ENCODE measurements at places on chromosomes 5 and 9. TPM values are rescaled to one million over a fixed set of nuclear protein-coding genes. Genes with fewer than 3 reads are reported as not detected.

- no peak overlapping the region for H3K27ac ChIP-seq
- no peaks in the 10 kb centered on the region for H3K27me3 ChIP-seq
- no peak overlapping the region for H3K4me3 ChIP-seq
- no peaks in the 10 kb centered on the region for H3K36me3 ChIP-seq
- no peak for DNase-seq
- peaks cover 3% of the 10 kb centered on the region for H3K4me1 ChIP-seq
Measured at GRCh38 chr9:135178498-135178897, 91.0 kb downstream of the OLFM1 start.

GRCh38 chr5:57581772-57582171, 99.2 kb upstream of the ACTBL2 start:
- no peaks in the 10 kb centered on the region for H3K36me3 ChIP-seq
- no peak for DNase-seq
- no peak overlapping the region for H3K27ac ChIP-seq
- H3K4me1 ChIP-seq, result no peaks in the 10 kb centered on the region

Gene SLC34A1
- total RNA-seq, result not detected

Gene PTPRD
- total RNA-seq, result 229 TPM

Gene TTC16
- not detected for total RNA-seq

DNA sequence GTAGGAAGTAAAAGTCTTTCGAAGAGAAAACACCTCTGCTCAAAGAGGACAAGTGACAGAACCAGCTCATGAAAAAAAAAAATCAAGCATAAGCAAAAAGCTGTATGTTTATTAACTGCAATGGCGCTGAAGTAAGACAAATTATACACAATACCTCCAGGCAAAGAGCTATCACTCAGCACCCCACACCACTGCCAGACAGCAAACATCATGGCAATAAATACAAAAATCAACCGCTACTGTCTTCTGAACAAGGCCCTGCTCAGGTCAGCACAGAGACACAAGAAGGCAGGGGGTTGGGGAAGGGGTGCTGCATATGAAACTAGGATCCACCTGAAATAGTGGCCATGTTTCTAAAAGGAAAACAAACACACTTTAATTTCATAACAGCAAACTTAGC, 50.4 kb downstream of the MAPKAP1 start:
- no peaks in the 10 kb centered on the region for H3K36me3 ChIP-seq
- H3K4me3 ChIP-seq, result no peak overlapping the region
- no peaks in the 10 kb centered on the region for H3K27me3 ChIP-seq

- no peak for DNase-seq
- no peaks in the 10 kb centered on the region for H3K27me3 ChIP-seq
- H3K27ac ChIP-seq, result no peak overlapping the region
- no peaks in the 10 kb centered on the region for H3K36me3 ChIP-seq
- H3K4me1 ChIP-seq, result no peaks in the 10 kb centered on the region
Measured at GRCh38 chr9:106146066-106146840, 451.9 kb downstream of the TMEM38B start.

Gene IQGAP2
- total RNA-seq, result 21.6 TPM

DNA sequence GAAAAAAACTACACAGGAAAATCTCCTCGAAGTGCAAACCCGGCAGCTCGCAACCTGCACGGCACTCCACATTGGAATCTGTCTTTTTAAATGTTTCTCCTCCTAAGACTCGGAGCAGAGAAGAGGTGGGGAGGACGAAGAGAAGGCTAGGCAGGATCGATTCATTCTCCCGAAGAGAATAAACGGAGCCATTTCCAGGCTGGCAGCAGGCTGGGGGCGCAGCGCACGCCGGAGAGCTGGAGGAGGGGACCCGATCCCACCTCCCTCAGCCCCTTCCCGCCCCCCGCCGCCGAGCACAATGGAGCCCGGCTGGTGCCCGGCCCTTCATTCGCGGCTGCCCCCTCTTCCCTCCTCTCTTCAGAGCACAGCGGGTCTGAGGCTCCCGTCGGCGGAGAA, 628 bp downstream of the HOMER1 start:
- H3K27ac ChIP-seq, result peak overlapping the region; percentile 96
- H3K27me3 ChIP-seq, result peaks cover 7% of the 10 kb centered on the region
- peak overlapping the region; percentile 75 for H3K4me3 ChIP-seq
- H3K4me1 ChIP-seq, result peaks cover 21% of the 10 kb centered on the region
- H3K36me3 ChIP-seq, result no peaks in the 10 kb centered on the region

- H3K4me1 ChIP-seq, result no peaks in the 10 kb centered on the region
- H3K27ac ChIP-seq, result no peak overlapping the region
- DNase-seq, result no peak
Measured at GRCh38 chr9:114324492-114324891, 1.6 kb downstream of the ORM1 start.

DNA sequence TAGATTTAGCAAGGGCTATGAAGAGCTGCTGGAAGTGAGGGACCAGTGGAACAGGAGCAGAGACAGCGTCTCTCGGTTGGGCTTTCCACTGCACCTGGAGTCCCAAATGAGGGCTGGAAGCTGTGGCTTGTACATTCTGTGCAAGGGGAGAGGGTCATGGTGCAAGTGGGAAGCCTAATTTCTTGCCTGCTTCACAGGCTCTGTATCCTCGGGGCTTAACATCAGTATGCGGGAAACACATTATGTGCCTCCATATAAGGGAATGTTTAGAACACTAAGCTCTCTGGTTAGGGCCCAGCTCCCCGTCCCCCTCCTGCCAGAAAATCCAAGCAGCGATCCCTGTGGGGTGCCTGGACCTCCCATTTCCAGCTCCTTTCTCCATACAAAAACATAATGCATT, 89.0 kb upstream of the NIPAL4 start:
- peak overlapping the region; percentile 10 for H3K27ac ChIP-seq
- peaks cover 5% of the 10 kb centered on the region for H3K4me1 ChIP-seq
- peaks cover 4% of the 10 kb centered on the region for H3K36me3 ChIP-seq
- no peaks in the 10 kb centered on the region for H3K27me3 ChIP-seq

Gene KIF24
- 2.8 TPM for total RNA-seq

DNA sequence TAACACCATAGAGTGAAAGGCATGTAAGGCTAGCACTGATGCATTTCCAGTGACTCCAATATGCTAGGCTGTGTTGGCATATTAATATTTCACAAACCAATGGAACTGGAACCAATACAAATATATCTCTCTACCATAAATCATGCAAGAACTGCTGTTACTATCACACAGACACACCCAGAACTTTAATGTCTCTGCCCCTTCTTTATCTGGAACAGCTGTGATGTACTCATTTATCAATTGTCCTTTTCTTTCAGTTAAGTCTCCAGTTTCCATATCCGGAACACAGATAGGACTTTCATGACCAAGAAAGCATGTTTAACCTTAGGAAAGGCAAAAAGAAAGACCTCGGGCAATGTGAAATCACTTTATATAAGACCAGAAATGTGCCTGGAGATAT, 70.3 kb downstream of the SPTLC1 start:
- no peak overlapping the region for H3K27ac ChIP-seq
- no peak for DNase-seq
- no peaks in the 10 kb centered on the region for H3K27me3 ChIP-seq
- no peak overlapping the region for H3K4me3 ChIP-seq
- H3K4me1 ChIP-seq, result no peaks in the 10 kb centered on the region

- no peaks in the 10 kb centered on the region for H3K27me3 ChIP-seq
- peaks cover 3% of the 10 kb centered on the region for H3K36me3 ChIP-seq
- peak; percentile 29 for DNase-seq
- H3K27ac ChIP-seq, result no peak overlapping the region
- no peak overlapping the region for H3K4me3 ChIP-seq
- peaks cover 7% of the 10 kb centered on the region for H3K4me1 ChIP-seq
Measured at GRCh38 chr9:116365056-116365471, 211.5 kb downstream of the PAPPA start.
